Mucosa of gallbladder (tissue), 1 donor: ENCODE measurements at places on chromosomes 1 and 21. TPM values are rescaled to one million over a fixed set of nuclear protein-coding genes. Genes with fewer than 3 reads are reported as not detected.

The KCNQ4 gene
- 3.5 TPM for total RNA-seq

- DNase-seq: no peak
Measured at GRCh38 chr1:197140121-197140520, 6.3 kb downstream of the ASPM start.

DNA sequence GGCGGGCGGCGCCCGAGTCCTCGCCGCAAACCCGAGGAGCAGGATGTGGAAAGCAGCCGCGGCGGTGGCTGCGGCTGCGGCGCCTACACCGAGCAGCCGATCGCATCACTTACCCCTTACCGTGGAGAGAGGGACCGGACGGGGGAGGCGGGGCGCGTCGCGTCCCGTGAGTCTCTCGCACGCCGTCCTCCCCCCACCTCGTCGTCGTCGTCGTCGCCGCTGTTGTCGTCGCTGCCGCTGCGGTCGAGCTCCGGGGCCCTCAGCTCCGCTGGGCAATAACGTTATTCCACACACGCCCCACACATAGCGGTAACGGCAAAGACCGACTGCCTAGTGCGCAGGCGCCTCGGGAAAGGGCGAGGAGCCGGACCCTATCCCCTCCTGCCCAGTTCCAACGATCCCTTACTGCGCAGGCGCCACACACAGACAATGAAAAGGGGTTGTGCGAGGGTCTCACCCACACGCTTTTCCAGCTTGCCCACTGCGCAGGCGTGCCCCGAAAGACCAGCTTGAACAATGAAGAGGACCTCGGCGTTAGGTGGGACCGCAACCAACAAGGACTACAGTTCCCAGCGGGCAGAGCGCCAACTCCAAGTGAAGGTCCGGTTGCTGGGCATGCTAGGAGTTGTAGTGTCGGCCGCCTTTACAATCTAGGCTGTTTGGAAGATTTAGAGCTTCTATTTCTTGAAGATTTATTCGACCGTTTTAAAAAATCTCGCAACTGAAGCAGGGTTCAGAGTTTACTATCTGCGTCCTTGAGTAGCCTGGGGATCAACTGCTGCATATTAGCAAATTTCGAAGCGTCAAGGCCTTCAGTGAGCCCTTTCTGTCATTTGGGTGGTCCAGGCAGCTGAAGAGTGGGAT is at the start of gene CEP170:
TSS of gene CEP170 (minus strand) at position 355 of the 864 bp plus-strand sequence. CDS start 30,001 bp downstream, outside the sequence.
- DNase-seq: peak; percentile 91

DNA sequence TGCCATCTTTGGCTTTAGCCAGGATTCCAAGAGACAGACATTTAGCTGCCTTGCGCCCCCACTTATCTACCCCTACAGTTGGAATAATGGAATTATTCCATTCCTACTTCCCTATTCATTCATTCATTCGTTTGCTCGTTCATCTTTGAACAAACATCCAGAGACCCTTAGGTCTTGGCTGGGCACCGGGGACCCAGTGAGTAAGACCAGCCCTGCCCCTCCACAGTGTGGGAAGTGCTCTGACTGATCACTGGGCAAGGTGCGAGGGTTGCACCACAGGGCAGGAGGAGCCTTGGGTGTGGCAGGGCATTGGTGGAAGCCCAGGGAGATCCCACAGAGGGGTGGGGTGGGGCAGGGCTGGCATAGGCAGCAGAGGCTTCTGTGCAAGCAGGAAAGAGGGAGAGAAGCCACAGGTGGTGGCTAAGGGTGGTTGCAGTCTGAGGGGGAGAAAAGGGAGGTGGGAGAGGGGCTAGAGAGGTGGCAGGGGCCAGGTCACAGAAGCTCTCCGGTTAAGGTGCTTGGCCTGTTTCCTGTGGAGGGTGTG is 35.0 kb upstream of the TMEM61 start:
- DNase-seq: peak; percentile 48

DNA sequence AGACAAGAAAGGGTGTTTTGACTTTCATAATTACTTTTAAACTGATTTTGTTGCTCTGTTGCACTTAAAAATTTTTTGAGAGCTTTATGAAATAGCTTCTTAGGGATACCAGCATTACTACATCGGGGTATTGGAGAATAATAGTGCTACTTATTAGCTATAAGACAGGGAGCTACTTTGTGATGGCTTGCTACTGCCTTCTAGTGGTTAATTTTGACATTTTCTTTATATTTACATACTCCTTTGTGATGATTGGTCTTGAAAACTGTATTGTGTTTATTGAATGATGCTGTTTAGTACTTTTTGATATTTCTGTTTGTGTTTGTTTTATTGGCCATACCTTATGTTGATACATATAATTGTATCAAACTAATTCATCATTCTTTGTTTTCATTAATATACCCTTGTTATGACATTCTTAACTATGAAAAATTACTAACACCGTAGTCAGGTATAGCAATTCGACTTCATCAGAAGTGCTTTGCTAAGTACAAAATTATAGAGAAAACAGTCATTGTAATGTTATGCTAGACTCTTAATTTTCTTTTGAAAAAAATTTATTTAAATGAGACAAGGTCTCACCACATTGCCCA is 85.5 kb downstream of the CLIC4 start:
- DNase-seq: no peak

GRCh38 chr21:42471716-42472330 is 24.2 kb downstream of the RSPH1 start:
- no peak for DNase-seq

The EPHA10 gene
- total RNA-seq: 8.5 TPM

DNA sequence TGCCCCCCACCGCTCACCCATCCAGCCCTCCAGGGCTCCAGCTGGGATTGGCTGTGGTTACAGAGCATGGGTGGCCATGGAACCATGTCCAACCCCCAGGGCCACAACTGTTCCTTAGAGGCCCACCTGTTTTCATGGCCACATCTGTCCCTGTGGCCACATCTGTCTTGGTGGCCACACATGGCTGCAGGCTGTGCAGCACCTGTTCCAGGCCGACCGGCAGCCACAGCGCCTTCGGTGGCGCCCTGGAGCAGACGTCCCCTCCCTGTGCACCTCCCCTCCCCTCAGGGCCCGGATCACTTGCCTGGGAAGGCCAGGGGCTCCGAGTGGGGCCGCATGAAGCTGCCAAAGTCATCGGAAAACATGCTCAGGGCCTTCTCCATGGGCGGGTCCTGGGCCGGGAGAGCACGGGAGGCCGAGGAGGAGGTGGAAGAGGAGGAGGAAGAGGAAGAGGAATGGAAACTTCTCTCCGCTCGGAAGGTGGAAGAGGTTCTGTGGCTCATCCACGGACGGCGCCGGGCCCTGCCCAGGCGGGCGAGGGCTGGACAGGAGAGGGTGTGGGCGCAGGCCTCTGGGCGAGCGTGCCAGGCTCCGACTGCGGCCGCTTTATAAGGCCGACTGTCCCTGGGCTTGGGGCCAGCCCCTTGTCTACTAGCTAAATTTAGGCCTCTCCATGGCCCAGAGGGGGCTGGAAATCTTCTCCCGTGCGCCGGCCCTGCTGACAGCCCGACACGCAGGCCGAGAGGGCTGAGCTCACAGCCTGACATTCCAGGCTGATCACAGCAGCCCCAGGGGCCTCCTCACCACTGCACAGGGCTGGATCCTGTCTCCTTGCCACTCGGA is at the start of gene HSPB7:
TSS of gene HSPB7 (minus strand) at position 583 of the 843 bp plus-strand sequence. CDS start at position 503, 80 bp downstream.
- peak; percentile 80 for DNase-seq

DNA sequence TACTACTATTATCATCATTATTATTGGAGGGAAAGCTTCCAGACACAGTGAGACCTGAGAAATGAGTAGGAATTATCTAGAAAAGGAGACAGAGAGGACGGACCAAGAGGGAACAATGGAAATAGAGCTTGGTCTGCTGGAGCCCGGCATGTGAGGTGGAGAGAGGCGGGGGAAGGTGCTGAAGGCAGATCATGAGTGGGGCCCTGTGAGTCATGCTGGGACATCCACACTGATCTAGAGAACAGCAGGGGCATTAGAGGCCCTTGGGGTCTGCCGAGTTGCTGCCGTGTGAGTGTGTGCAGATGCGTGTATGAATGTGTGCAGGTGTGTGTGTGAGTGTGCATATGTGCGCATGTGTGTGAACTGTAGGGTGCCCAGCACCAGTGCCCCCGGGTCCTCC is 65.7 kb downstream of the TMCO4 start:
- DNase-seq: no peak

DNA sequence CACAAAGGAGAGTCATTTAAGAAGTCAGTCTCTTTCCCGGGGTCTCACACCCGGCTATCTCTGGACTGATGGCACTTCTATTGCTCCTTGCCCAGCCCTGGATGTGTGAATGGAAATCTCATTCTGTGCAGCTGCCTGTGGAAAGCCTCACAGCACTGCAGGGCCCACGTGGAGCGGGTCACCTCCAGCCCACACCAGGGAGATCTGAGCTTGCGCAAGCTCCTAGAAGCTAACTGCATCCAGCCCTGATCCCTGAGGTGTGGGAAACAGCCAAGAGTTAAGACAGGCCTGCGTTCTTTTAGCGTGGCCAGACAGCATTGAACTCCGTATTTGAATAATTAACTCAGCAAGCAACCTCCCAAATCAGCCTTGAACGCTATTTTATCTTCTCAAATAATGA is 150.5 kb downstream of the LRIG2 start:
- no peak for DNase-seq

The IL20 gene
- not detected for total RNA-seq

The SPRR1B gene
- total RNA-seq: not detected

- no peak for DNase-seq
Measured at GRCh38 chr1:238619652-238620051, 728.9 kb upstream of the ZP4 start.

The MAD2L2 gene
- total RNA-seq: 22.0 TPM

The FGR gene
- total RNA-seq: 7.6 TPM

The CYP4Z1 gene
- not detected for total RNA-seq

GRCh38 chr1:15426492-15427279 is 11.6 kb upstream of the CTRC start:
- DNase-seq: peak; percentile 74

The MYCL gene
- total RNA-seq: 4.4 TPM

The ZFYVE9 gene
- 22.6 TPM for total RNA-seq

The CKS1B gene
- 27.1 TPM for total RNA-seq

GRCh38 chr1:2091611-2092604 is 41.7 kb downstream of the PRKCZ start:
- DNase-seq: no peak

DNA sequence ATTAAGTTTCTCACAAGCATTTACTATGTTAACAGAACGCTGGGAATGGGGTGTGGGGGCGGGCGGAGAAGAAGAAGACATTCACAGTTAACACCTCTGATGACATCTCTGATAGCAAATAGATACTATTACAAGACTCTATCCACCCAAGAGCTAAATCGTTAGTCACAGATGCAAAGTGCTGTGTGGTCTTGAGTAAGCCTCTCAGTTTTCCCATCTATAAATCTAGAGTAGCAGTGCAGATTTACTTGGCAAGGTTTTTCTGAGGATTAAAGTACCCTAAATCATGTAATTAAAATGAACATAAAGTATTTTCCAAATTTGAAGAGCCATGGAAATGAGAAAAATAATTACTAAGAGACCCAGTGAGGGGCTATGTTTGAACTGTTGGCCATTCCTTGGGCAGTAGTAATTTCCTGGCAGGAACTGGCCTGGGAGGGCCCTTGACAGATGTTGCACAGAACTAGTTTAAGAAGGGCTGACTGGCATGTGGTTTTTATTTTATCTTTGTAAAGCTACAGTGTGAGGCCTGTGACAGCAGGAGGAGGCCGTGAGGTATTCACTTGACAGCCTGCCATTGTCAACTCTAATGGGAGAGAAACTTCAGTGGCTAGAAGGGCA is 58.7 kb upstream of the APOBEC4 start:
- DNase-seq: no peak

The C8B gene
- 1.9 TPM for total RNA-seq

DNA sequence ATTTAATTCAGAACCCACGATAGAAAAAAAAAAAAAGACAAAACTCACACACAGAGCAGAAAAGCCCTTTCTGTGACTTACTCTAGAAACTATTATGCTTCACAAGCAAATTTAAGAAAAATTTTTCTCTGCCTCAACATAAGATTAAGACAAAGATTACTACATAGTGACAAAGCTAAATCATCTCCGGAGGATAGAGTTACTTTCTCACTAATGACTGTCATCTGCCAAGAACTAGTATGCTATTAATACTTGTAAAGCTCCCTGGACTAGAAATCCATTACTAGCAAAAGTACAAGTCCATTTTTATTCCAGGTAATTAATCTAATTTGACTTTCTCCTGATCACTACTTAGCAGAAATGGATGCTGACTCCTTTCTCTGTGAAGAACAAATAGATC is 25.9 kb downstream of the GREM2 start:
- no peak for DNase-seq

- DNase-seq: no peak
Measured at GRCh38 chr1:110218739-110219138, 8.6 kb downstream of the KCNC4 start.

- DNase-seq: no peak
Measured at GRCh38 chr1:82785268-82785790, 984.6 kb downstream of the ADGRL2 start.

DNA sequence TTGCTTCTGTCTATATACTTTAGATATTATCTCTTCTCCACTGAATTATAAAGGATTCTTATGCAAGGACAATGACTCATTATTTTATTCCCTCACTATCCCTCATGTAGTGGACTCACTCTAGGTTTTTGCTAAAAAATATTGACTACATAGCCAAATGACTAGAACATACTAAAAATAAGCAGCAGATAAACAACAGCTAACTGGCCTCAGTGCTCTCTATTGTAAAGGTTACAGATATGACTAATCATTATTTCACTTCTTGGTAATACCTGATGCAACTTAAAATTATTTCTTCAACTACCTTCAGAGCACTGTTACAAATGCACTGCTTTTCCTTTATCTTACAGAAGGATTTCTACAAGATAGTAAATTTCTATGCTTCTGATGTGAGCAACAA is 147.6 kb upstream of the DEPDC1 start:
- no peak for DNase-seq

The KDF1 gene
- 20.8 TPM for total RNA-seq

- no peak for DNase-seq
Measured at GRCh38 chr1:114008993-114009392, 29.7 kb downstream of the OLFML3 start.

- no peak for DNase-seq
Measured at GRCh38 chr1:88983791-88984559, 8.5 kb downstream of the KYAT3 start.

DNA sequence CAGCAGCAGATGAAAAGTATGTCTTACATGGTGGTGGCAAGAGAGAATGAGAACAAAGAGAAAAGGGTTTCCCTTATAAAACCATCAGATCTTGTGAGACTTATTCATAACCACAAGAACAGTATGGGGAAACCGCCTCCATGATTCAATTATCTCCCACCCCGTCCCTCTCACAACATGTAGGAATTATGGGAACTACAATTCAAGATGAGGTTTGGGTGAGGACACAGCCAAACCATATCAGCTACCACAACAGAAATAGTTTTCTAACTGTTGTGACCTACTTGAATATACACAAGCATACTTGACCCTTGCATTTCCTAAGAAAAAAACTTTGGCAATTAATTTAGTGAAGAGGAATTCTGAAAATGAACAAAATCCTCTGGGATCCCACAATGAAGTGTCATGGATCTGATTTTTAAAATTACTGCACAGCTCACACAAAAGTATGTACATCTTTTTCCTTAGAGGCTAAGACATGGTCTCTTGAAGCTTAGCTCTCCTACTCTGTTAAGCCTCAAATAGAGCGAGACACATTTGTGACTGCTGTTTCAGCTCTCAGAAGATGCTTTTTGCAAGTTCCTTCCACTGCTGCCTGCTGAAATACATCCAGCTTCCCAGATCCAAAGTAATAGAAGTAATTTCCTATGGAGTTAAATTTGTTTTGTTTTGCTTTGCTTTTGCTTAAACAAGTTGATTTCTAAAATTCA is 265.8 kb downstream of the DPYD start:
- no peak for DNase-seq

- DNase-seq: no peak
Measured at GRCh38 chr1:117389779-117390178, 22.5 kb downstream of the MAN1A2 start.

- peak; percentile 88 for DNase-seq
Measured at GRCh38 chr1:246608616-246609376, 42.5 kb downstream of the CNST start.
